ENCODE measurements at places on chromosomes 11 and 22.

- DNase-seq = no peak
Observed at GRCh38 chr11:27611947-27612455, 88.3 kb downstream of the BDNF start.

GRCh38 chr11:115919341-115920091 lies 415.3 kb upstream of the CADM1 start:
- DNase-seq = no peak

- DNase-seq = no peak
Observed at GRCh38 chr11:65301491-65302329, 13.0 kb upstream of the CDC42EP2 start.

- DNase-seq = peak; percentile 72
Observed at GRCh38 chr11:72578991-72579815, 95.0 kb downstream of the PDE2A start.

GRCh38 chr11:104256525-104256924 lies 92.6 kb upstream of the PDGFD start:
- DNase-seq = no peak

GRCh38 chr11:16933756-16934603 lies 80.2 kb downstream of the PLEKHA7 start:
- no peak for DNase-seq

- DNase-seq = no peak
Observed at GRCh38 chr11:117020869-117021564, 77.2 kb downstream of the SIK3 start.

- no peak for DNase-seq
Observed at GRCh38 chr11:69637941-69638871, 2.8 kb upstream of the CCND1 start.

DNA sequence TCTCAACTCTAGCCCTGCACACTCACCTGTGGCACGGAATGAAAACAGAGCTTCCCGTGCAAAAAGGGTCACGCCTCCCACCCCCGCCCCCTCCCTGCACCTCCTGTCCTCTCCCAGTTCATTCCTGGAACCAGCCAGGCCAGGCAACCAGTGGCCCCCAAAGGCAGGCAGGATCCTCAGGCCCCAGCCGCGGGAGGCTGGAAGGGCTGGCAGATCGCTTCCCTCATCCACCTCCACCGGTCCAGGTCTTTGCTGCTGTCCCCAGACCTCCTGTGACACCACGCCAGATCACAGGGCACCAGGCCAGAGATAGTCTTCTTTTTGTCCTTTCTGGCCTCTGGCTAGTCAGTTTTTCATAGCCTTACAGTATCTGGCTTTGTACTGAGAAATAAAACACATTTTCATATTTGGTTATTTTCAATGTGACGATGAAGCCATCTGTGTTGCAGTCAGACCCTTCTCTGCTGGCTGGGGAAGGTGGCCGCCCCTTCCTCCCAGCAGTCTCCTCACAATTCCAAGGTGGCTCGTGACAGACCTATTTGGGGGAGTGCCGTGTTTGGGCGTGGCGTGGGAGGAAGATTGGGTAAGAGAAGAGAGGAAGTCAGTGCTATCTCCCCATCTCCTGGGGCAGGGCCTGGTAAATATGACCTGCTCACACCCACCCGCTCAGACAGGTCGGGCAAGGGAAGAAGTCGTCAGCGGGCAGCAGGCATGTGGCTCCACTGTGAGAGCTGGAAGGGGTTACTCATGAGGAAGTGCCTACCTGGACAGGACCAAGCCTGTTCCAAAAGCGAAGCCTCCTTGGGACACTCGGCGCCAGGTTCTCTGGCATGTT lies 9.1 kb downstream of the SSH3 start:
- DNase-seq = peak; percentile 92

DNA sequence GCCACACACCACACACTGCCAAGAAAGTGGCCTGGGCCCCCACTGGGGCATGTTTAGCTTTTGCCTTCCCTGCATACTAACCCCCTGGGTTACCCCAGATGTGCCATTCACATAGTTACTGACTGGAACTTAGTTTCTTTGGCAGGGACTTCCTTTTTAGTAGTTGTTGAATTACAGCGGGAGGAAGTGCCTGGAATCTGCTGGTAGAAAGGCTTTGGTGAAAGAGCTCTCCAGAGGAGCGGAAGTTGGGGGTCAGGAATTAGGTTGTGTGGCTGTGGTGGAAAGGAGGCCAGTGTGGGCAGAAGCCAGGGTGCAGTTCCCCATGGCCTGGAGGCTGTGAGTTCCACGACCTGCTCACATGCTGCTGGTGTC lies 69.0 kb downstream of the MED15 start:
- no peak for DNase-seq

DNA sequence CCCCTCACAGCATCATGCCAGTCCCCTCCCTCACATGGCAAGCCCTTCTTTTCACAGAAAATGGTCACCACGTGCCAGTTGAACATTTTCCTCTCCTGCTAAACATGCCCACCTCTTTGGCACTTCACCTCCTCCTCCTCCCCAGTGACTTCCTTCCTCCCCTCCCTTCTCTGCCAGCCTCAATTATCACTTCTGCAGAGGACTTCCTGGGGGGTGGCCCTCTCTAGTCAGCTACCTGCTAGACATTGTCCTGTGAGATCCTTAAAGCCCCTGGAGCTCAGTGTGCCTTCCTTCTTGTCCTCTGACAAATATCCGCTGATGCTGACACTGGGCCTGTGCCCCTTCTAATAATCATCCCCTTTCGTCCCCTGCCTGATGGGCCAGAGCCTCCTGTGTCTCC lies 43.2 kb upstream of the E2F8 start:
- no peak for DNase-seq

DNA sequence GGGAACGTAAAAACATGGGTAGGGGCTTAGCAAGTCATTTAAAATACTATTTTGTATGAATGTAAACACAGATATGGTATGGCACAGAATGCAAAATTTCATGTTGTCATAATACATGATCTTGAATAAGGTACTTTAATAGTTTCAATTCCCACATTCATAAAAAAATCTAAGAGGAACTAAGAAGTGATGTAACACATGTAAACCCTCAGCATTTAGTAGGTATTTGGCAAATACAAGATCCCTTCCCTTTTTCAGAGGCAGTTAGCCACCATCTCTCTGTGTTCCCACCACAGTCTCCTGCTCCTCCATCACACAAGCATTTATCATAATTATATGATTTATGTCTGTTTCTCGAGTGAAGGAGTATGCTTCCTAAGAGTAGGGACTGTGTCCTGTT lies 251.8 kb downstream of the TENM4 start:
- DNase-seq = no peak

DNA sequence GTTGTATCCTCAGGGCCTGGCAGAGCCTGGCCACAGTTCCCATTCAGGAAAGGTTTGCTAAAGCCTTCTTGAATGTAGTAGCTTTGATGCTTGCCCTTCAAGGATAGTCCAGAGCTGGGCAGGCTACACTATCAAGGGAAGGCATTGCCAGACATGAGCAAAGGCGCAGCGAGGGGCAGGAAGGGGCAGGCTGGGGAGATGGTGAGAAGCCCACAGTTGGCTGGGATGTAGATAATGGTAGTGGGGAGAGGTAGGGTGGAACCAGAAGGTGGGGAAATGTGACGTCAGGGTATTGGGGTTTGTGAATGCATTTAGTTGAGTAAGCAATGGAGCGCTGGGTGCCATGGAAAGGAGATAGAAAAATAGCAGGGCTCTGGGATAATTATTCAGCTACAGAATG lies 28.6 kb downstream of the LRRC32 start:
- DNase-seq = no peak

DNA sequence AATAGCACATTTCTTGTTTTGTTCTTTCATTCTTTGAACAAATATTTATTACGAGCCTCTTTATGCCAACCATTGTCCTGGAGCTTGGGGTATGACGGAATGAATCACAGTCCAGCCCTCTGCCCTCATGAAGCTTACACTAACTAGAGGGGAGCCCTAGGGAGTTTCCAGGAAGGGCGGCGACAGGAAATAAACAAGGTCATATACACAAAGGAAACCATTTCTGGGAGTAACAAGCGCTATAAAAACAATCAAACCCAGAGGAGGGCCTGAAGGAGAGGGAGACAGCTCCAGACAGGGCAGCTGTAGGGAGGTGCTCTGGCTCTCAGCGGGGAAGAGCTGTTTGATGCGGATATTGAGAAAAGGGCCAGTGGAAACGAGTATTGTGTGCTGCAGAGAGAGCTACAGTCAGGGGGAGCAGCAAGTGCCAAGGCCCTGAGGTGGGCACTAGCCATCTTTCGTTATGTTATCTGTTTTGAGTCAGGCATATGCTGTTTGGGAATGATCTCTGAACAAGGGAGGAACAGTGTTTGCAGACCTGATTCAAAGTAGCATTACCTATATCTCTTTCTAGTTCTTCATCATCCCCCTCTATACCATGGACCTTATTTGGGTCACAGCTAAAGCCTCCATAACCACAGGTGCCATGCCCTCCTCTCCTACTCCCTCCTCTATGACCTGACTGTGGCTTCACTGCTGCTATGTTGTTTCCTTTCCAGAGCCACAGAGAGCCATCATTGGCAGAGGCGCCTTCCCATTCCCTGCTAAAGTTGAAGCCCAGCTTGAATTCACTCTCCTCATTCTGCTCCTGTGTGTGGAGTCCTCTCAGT lies 15.3 kb upstream of the ZBTB16 start:
- no peak for DNase-seq

- no peak for DNase-seq
Observed at GRCh38 chr11:120539667-120540369, 28.3 kb downstream of the GRIK4 start.

- DNase-seq = no peak
Observed at GRCh38 chr22:48265000-48265625, 1502.7 kb downstream of the TBC1D22A start.

DNA sequence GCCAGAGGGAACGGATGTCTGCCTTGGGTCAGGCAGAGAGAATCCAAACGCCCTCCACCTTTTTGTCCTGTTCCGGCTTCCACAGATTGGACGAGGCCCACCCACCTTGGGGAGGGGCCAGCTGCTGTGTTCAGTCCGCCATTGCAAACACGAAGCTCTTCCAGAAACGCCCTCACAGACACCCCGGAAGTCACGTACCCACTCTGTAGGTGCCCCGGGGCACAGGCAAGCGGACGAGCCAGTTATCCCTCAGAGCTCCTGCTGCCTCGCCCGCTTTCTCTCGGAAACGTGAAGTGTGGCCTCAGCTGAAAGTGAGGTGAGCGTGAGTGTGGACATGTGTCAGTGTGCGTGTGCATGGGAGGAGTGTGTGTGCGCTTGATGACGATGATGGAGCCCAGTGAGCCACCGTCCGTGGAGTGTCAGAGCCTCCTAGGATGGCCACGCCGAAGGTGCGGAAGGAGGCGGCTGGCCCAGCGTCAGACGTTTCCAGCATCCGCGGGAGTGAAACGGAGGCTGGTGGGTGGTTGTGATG lies 869.2 kb downstream of the TBC1D22A start:
- peak; percentile 88 for DNase-seq

GRCh38 chr11:66902486-66903177 lies 45.8 kb downstream of the LRFN4 start:
- DNase-seq = no peak

DNA sequence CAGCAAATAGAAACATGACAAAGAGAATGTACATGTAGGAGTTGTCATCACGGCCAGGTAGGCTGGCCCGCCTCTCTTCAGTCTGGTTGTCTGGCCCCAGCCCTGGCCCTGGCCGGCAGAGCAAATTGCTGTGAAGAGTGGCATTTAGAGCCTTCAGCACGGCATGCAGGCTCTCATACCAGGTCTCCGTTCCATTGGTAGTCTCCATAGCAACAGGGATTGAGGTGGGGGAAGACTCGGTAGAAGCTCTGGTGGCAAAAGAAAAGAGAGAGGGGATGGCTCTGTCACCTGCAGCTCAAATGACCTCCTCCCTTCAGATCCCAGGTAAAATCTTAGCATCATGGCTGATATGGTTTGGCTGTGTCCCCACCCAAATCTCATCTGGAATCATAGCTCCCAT lies 10.0 kb downstream of the KCNE3 start:
- no peak for DNase-seq

GRCh38 chr11:102118937-102119336 lies 8.7 kb downstream of the YAP1 start:
- DNase-seq = no peak

- no peak for DNase-seq
Observed at GRCh38 chr11:11949482-11949881, 58.9 kb downstream of the DKK3 start.

DNA sequence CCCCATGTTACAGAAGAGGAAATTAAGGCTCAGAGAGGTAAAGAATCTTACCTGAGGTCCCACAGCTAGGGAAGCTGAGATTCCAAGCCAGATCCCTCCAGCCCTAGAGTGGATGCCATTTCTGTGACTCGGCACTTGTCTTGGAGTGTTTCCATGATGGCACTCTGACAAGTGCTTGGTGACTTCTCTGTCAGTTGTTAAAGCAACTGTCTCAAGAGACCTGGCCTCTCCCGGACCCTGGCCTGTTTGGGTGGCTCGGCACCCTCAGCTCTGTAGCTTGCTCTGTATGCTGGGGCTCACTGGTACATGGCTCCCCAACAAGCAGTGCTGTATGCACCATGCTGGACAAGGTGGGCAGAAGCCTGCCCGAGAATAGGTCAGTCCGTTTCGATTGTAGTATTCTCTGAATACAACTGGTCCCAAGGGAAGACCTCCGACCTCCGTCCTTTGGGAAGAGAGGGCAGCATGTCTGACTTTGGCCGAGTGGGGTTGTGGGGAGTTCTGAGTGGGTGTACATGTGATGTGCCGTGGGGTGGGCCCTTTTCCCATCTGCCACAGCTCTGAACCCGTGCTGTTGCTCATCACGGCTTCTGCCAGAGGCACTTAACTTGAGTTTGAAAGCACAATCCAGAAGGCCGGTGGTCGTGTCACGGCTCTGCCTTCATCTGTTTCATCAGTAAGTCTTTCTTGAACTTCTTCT lies 12.4 kb downstream of the ACO2 start:
- no peak for DNase-seq

GRCh38 chr11:44199298-44199697 lies 103.8 kb downstream of the EXT2 start:
- DNase-seq = no peak

DNA sequence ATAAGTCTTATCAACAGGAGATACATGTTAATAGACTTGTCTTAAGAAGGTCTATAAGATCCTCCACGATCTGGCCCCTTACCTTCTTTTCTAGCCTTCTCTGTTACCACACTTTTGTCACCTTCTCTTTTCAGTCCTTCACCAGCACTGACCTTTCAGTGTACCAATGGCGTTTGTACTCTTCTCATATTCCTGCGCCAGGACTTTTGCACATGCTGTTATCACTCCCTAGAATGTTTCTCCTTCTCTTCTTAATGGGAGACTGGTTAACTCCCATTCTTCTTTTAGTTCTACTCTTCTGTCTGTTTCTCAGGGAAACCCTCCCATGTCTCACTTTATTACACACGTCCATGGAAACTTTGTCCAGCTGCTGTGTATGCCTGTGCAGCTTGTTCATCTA lies 4.4 kb upstream of the EED start:
- no peak for DNase-seq

GRCh38 chr22:24576778-24577177 lies 16.1 kb downstream of the LRRC75B start:
- DNase-seq = no peak

- DNase-seq = no peak
Observed at GRCh38 chr22:20131859-20132685, 468 bp downstream of the ZDHHC8 start.

DNA sequence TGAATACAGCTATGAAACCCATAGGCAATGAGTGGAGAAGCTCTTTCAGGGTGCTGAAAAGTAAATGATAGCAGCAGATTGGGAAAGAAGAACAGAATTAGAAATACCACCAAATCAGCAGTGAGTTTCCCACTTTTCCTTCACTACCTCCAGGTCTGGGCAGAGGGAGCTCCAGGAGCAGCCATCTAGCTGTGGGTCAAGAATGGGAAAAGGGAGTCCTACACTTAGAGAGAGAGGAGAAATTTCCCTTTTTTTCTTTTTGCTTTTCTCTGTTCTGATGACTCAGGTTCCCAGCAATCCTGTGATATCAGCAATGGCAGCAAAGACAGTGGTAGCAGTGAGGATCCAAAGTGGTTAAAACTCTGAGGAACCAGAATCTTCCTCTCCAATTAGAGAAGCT lies 263.9 kb downstream of the NXPE2 start:
- DNase-seq = no peak
